ENCODE measurements at places on chromosomes 5 and 9.

- DNase-seq = no peak
Observed at GRCh38 chr5:124395926-124396325, 350.5 kb downstream of the ZNF608 start.

DNA sequence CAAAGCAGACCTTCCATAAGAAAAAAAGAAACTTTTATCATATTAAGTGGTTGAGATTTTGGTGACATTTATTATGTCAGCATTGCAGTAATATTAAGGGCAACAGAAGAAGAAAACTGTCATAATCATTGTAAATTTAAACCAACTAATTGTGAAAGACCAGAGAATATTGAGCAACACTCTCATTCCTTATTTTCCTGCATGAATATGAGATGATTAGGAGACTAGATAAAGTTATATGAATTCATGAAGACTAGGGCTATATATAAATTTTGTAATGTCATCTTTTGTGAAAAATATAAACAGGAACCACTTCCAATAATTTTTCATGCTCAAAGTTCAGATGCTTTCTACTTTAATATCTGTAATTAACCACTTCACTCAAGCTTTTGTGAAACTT is 974.5 kb upstream of the CDH10 start:
- DNase-seq = no peak

DNA sequence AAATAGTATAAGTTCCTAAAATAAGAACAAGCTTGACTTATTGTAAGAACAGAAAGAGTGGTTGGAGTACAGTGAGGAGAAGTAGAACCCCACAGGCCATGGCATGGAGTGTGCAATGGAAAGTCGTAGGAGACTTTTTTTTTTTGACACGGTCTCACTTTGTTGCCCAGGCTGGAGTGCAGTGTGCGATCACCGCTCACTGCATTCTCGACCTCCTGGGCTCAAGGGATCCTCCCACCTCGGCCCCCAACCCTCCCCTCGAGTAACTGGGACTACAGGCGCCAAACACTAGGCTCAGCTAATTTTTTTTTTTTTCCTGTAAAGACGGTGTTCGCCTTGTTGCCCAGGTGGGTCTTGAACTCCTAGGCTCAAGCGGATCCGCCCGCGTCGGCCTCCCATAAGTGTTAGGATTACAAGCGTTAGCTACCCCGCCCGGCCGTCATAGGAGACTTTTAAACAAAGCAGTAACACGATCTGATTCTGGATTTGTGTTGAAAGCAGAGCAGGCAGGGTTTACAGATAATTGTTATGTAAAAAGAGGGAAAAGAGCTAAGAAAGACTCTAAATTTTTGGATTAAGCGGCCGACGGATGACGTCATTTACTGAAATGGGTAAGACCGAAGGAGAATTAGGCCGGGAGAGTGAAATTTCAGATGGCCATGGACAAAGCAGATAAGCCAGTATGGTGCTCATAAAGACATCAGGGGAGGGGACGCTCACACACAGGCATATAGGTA is 752 bp downstream of the TSTD2 start:
- DNase-seq = no peak

GRCh38 chr5:74954919-74955318 is 88.7 kb upstream of the FAM169A start:
- no peak for DNase-seq

- no peak for DNase-seq
Observed at GRCh38 chr5:40238066-40238745, 441.5 kb upstream of the PTGER4 start.

GRCh38 chr5:156474251-156474650 is 147.3 kb downstream of the SGCD start:
- no peak for DNase-seq
